ENCODE measurements at places on chromosomes 3 and 15.

- no peak for DNase-seq
Measured at GRCh38 chr3:31714495-31715280, 182.0 kb downstream of the STT3B start.

DNA sequence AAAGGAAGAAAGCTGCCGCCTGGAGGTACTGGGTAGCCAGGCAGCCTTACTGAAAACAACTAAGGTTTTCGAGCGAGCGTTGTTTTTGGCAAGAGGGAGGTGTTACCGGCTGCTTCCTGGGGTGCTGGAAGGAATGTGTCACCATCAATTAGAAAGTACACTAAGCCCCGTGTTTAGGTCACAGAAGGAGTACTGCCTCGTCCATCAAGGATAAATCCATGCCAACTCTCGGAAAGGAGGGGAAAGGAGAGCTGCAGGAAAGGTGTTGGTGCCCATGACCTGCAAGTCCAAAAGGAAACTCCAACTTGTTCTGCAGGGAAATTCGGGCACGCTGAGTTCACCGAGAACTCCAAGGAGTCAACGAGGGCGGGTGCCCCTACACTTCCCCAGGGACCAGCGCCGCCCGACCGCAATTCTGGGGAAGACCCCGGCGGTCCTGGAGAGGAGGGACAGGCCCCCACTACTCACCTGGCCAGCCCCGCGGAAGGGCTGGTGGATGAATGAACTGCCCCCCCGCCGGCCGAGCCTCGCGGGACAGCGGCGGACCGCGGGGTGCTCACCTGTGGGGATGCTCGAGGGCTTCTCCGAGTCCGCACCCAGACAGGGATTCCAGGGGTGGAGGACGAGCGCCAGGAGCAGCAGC is 542 bp downstream of the PLOD2 start:
- peak; percentile 60 for DNase-seq

GRCh38 chr15:90598679-90599078 is 69.0 kb downstream of the CRTC3 start:
- no peak for DNase-seq

- no peak for DNase-seq
Measured at GRCh38 chr3:79310016-79310415, 457.8 kb downstream of the ROBO1 start.

- DNase-seq = no peak
Measured at GRCh38 chr3:15032650-15033049, 32.5 kb downstream of the MRPS25 start.

GRCh38 chr3:135851201-135852081 is 114.1 kb upstream of the PPP2R3A start:
- no peak for DNase-seq

- DNase-seq = no peak
Measured at GRCh38 chr15:66413579-66413978, 26.9 kb downstream of the MAP2K1 start.

DNA sequence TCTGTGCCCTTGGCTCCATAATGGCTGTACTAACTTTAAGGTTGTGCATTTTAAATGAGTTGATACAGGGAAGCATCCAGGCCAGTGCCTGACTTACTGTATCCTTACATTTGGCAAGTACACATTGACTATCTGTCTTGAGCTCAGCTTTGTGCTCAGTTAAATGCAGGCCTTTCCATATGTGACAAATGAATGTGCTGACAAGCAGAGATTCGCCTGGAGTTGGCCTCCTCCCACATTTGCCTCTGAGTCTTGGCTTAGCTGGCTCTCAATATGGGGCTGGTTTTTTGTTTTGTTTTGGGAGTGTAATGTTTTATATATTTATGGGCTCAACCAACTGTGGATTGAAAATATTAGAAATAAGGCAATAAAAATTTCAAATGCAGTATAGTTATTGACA is 29.7 kb downstream of the TRIM71 start:
- no peak for DNase-seq

DNA sequence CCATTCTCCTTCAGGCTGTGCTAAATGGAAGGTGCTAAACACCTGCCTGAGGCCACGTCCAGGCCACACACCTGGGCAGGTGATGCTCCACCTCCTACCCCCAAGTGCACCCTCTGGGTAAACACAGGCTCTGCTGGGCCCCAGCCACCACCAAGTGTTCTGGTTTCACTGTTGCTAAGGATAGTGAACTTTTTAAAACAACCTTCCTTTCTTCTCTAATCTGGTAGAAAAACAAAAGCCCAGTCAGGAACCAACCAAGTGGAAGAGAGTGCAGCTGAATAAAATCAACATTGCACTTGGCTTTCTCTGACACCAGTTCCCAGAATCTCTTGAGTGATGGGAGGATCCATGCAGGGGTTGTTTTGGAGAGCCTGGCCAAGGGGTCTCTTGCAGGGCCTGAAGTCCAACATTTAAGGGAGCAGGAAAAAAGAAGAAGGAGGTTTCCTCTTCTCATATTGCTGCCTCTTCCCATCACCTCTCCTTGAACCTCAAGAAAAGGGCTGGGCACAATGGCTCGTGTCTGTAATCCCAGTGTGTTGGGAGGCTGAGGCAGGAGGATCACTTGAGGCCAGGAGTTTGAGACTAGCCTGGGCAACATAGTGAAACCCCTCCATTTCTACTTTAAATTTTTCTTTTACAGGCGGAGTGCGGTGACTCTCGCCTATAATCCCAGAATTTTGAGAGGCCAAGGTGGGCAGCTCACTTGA is 26.2 kb upstream of the ATP13A3 start:
- DNase-seq = no peak
